Inflammatory macrophage treated with lipopolysaccharide for 1 hour (primary cell): ENCODE measurements at places on chromosomes 3 and 15.

GRCh38 chr15:60616147-60616546 lies 137.2 kb upstream of the ICE2 start:
- DNase-seq: no peak

DNA sequence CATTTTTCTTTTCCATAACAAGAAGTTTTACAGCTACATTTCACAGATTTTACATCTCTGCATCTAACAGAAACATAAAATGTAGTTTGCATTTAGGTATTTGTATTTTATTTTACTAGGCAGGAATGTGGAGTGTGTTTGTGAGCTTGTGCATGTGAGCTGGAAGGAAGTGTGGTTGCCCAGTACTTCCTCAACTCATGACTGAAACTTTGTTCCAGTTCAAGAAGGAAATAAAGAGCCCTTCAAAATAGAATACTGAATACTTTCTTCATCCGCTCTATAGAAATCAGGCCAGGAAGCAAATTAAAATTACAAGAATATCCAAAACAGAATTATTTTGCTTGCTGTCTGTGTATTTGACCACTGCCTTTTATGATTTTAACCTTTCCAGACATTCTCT lies 81.3 kb downstream of the CHL1 start:
- DNase-seq: no peak

- no peak for DNase-seq
Measured at GRCh38 chr15:43509660-43510199, 7.7 kb upstream of the MAP1A start.

- DNase-seq: no peak
Measured at GRCh38 chr15:40595773-40596172, 1.7 kb downstream of the KNL1 start.

DNA sequence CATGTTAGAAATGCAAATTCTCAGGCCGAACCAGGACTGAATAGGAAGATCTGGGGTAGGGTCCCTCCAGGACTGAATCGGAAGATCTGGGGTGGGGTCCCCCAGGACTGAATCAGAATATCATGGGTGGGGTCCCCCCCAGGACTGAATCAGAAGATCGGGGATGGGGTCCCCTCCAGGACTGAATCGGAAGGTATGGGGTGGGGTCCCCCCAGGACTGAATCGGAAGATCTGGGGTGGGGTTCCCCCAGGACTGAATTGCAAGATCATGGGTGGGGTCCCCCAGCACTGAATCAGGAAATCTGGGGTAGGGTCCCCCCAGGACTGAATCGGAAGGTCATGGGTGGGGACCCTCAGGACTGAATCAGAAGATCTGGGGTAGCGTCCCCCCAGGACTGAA lies 48.2 kb upstream of the TNK2 start:
- no peak for DNase-seq

DNA sequence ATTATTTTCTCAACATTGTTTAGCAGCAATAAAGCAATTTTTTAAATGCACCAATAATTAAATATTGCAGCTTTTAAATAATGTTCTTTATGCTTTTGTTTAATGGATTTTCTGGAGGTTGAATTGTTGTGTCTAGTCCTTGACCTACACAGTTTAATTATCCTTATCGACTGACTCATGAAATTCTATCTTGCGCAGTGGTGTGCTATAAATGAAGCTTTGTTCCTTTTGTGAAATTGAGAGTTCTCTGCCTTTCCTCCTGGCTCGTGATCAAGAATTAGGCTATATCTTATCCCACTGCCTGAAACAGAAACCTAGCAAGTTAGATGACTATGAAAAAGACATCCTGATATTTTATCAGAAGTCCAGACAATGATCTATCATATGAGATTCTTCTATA lies 37.0 kb upstream of the PIK3R4 start:
- no peak for DNase-seq

DNA sequence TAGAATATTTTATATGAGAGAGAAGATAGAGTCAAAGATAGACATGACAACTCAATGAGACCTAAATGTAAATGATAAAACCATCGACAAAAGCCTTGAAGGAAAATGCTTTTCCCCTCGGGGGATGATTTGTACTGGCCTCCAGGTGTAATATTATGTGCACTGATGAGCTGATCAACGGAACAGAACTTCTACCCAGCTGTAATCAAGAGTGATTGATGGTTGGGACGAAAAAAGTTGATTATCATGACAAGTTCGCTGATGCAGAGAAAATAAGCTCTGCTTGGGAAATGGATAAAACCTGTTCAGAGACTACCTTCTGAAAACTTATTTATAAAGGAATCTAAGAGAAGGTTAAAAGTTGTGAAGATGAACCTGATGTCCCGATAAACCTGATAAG lies 210.7 kb downstream of the ZNF385D start:
- no peak for DNase-seq

- DNase-seq: no peak
Measured at GRCh38 chr15:51642696-51643095, 20.1 kb upstream of the DMXL2 start.

- DNase-seq: no peak
Measured at GRCh38 chr3:131555456-131555855, 52.7 kb upstream of the MRPL3 start.

- DNase-seq: no peak
Measured at GRCh38 chr3:108500728-108501127, 9.7 kb downstream of the MYH15 start.

DNA sequence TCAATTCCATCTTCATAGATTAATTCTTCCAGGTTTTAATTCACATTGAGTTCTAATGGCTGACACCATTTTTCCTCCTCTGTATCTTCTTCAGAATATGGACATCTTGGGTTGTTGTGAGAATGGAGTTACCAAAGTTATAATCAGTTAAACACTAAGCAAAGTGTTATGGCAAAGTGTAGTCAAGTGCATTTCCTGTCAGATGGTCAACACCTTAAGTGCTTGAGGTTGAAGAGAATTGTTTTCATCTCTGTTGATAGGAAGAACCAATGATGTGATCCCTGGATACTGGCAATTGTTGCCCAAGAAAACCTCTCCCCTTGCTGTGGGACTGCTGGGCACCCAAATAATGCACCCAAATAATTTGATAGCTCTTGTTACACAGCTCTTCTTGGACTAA lies 102.6 kb upstream of the SATB1 start:
- no peak for DNase-seq

DNA sequence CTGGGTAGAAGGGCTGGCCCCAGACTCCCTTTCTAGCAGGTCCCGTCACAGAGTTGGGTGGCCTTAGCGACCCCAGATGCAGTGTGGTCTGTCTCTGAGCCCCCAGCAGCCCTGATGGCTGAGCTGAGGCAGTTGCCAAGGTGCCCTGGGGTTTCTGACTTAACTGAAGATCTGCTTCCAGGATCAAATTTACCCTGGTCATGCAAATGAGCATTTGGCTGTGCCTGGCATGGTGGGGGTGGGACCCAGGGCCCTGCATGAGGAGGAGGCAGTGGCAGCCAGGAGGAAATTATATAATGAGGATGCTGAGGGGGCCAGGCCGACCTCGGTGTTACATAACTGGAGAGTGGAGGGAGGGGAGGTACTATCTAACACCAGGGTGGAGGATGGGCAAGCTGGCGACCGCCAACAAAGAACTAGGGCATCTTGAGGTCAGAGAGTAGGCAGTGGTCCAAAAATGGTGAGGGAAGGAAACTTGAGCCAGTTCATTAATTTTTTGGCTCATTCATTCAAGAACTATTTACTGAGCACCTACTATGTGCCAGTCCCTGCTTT lies 16.4 kb downstream of the PLEKHO2 start:
- no peak for DNase-seq

- no peak for DNase-seq
Measured at GRCh38 chr15:38531509-38531908, 33.1 kb downstream of the RASGRP1 start.

DNA sequence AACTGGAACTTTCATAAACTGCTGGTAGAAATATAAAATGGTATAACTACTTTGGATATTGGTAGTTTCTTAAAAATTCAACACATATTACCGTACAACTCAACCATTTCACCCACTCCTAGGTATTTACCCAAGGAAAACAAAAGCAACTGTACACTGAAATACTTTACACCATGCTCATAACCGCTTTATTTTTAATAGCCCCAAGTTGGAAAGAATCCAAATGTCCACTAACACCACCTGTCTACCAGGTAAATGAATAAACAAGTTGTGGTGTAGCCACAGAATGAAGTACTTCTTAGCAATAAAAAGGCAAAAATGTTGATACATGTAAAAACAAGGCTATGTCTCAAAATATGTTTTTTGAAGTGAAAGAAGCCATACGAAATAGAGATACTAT lies 215.9 kb upstream of the PEX5L start:
- no peak for DNase-seq

DNA sequence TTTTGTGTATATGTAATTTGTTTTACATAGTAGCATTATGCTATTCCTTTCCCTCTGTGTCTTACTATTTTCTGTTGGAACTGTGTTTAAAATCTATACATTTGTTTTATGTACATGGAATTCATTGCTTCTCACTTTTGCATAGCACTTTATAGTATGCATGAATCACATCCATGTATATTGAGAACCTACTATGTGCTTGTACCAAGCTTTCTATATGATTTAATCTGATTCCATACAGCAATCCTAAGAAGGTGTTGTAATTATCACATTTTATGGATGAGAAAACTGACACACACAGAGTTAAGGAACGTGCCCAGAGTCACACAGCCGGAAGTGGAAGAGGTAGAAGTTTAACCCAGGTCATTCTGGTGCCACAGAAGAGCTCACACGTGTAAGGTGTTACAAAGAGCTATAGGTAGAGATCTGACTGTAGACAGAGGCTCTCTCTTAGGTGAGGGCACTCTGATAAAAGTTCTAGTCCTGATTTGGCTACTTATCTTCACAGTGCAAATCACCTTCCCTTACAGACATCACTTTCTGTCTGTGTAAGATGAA lies 3.5 kb upstream of the SMAD3 start:
- no peak for DNase-seq

DNA sequence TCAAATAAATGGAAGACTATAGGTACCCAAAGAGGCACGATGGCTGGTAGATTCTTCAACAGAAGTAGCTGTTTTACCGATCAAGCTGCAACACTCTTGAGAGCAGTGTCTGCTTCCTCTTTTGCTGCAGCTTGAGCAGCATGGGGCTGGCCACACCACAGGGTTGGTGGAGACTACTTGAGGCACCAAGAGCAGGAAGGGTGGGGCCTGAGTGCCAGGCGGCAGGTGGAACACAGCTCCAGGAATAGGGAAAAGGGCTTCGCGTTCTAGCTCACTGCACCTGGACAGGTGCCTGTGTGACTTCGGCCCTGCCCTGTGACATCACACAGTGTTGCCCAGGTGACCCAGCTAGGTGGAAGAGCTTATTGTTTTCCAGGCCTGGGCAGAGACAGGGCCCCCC lies at the start of gene CCDC33:
CCDC33 (plus strand) TSS at position 365 of the 400 bp plus-strand sequence. CDS start 394 bp downstream, outside the sequence.
- DNase-seq: peak; percentile 5

DNA sequence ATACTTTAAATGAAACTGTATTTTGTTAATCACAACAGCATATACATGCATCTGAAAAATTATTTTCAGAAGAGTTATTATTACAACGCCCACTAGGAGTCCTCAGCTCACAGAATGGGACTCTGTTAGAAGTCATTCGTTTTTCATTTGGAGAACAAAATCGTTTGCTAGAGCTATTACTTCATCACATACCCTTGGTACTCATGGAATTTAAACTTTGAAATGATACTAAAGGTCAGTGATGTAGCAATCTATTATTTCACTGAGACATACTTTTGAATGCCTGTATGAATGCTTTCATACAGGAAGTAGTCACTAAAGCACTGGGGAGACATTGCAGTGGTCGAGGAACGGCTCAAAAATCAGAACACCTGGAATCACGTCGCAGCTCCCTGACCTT lies 198.1 kb downstream of the MBNL1 start:
- peak; percentile 78 for DNase-seq

GRCh38 chr3:157248590-157249422 lies 88.9 kb upstream of the CCNL1 start:
- no peak for DNase-seq

GRCh38 chr3:30342318-30343060 lies 263.9 kb upstream of the TGFBR2 start:
- DNase-seq: no peak

DNA sequence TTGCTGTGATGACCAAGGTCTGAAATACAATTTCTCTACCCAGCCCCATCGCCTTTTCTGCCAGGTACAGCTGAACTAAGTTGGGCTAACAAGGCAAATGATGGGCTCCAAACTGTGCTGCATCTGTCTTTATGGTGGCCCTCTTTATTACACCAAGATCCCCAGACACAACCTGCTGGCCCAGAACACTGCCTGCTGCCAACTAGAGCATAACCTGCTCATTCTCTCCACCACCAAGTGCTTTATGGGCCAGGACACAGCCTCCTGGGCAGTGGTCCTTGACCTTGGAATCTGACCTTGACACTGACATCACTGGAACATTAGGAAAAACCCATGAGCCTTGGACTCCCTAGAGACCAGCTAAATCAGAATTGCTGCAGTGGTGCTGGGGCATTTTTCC lies 3.3 kb downstream of the LINS1 start:
- no peak for DNase-seq

- no peak for DNase-seq
Measured at GRCh38 chr3:110343945-110344344, 727.7 kb upstream of the NECTIN3 start.

GRCh38 chr3:67593761-67594234 lies 60.6 kb downstream of the SUCLG2 start:
- no peak for DNase-seq

- DNase-seq: no peak
Measured at GRCh38 chr3:127630811-127631714, 2.1 kb downstream of the PODXL2 start.

GRCh38 chr3:22565393-22565792 lies 637.7 kb upstream of the UBE2E2 start:
- no peak for DNase-seq

DNA sequence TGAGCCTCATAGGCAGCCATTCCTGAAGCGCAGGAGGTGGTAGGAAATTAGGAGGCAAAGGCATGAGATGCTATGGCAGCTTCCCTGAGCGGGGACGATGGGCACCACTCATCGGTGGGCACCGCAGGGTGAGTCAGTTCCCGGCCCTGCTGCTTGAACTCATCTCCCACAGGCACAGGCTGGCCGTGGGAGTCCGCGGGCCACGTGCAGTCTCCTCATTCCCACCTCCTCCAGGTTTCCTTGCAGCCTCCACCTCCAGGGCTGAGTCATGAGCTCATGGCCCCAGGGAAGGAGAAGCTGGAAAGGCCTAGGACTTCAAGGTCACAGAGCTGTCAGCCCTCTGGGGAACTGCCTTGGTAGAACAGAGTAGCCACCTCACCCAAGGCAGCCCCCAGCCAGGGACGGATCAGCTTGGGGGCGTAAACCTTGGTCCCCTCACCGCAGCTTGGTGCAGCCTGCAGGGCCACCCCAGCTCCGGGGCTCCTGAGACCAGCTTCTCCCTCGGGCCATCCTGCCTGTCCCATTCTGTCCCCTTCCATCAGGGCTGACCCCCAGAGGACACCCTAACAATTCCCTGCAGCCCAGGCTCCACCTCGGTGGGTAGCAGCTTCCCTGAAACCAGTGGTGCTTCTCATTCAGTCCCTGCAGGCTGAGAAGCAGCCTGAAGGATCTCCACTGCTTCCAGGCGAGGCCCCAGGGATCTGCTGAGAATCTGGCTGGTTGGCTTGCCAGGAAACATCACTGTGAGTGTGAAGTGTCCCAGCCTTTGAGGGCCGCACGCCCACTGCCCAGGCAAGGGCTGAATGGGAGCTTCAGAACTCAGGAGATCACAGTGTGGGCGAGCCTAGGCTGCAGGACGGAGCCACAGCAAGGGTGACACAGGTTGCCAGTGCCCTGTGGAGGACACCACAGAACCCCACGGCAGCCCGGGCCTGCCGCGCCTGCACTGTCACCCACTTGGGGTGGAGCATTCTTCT lies 150.7 kb upstream of the MEF2A start:
- peak; percentile 98 for DNase-seq

GRCh38 chr3:183285318-183285717 lies 32.3 kb downstream of the B3GNT5 start:
- DNase-seq: no peak
